ENCODE measurements at places on chromosomes 2 and 18.

DNA sequence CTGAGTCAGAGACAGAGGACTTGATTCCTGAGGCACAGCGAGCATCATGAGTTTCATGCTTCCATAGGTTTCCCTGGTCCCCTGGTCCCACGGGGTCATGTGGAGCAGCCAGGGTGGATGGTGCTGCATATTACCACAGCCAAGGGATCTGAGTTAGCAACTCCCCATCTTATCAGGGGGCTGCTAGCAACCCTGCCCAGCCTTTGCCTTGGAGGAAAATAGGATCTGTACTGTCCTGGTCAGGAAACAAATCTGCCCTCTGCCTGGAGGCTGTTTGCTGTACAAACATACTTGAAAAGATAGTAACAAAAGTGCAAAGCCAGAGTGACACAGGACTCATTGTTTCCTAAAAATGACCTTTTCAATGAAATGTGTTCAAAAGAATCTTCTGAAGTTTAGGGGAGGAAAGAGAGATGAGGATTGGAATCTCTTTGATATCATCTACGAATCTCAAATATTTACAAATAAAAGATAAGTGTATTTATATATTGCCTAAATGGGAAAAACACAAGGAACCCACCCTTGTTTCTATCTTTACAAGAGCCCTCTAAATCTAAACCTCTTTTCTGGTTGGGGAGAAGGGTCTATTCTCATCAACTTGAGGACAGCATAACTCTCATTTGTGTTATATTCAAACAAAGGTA, 194.8 kb downstream of the CD226 start:
- no peak for DNase-seq

- no peak for DNase-seq
These were observed 56.4 kb upstream of the NFATC1 start for GRCh38 chr18:79339094-79339908.

- DNase-seq: peak; percentile 16
These were observed 91.0 kb downstream of the MCFD2 start for GRCh38 chr2:46824611-46825010.

GRCh38 chr2:101766871-101767739, 69.6 kb downstream of the MAP4K4 start:
- peak; percentile 92 for DNase-seq

DNA sequence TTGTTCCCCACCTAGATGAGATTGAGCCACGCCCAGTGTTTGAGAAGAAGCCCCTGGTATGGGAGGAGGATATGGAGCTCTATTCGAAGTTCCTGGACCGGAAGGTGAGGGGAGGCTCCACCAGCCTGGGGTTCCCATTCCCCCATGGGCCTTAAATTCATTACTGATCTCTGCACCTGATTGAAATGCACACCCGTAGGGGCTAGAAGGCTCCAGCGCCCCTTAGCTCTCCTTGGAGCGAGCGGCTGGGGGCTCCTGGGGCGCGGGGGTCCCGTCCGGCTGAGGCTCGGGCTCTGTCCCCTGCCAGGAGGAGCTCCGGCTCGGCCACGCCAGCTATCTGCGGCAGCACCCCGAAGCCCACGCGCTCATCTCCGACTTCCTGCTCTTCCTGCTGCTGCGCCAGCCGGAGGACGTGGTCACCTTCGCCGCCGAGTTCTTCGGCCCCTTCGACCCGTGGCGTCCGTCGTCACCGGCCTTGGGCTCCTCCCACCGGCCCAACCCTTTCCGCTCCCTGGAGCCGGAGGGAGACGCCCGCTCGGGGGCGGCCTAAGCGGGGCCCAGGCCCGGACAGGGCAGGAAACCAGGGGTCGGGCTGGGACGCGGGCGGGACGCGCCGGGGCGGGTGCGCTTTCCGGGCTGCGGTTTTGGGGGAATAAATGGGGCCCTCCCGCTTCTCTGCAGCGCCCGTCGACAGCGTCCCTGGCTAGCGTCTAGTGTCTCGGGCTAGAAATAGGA, 10.9 kb downstream of the CATIP start:
- peak; percentile 65 for DNase-seq

- no peak for DNase-seq
These were observed 37.1 kb downstream of the KCNG2 start for GRCh38 chr18:79834834-79835233.

All from fibroblast of pulmonary artery (primary cell).